ENCODE measurements at places on chromosomes 12 and 14. TPM values are rescaled to one million over a fixed set of nuclear protein-coding genes. Genes with fewer than 3 reads are reported as not detected.

The GNB3 gene
- total RNA-seq = 11.8 TPM

GRCh38 chr12:103676893-103677292 is 89.8 kb downstream of the STAB2 start:
- no peak for DNase-seq

The BIN2 gene
- total RNA-seq = 250 TPM

GRCh38 chr14:44113769-44114730 is 393.0 kb downstream of the FSCB start:
- DNase-seq = no peak

GRCh38 chr14:88191605-88192004 is 131.5 kb downstream of the KCNK10 start:
- no peak for DNase-seq

GRCh38 chr14:103157969-103158368 is 34.7 kb downstream of the TNFAIP2 start:
- DNase-seq = no peak

DNA sequence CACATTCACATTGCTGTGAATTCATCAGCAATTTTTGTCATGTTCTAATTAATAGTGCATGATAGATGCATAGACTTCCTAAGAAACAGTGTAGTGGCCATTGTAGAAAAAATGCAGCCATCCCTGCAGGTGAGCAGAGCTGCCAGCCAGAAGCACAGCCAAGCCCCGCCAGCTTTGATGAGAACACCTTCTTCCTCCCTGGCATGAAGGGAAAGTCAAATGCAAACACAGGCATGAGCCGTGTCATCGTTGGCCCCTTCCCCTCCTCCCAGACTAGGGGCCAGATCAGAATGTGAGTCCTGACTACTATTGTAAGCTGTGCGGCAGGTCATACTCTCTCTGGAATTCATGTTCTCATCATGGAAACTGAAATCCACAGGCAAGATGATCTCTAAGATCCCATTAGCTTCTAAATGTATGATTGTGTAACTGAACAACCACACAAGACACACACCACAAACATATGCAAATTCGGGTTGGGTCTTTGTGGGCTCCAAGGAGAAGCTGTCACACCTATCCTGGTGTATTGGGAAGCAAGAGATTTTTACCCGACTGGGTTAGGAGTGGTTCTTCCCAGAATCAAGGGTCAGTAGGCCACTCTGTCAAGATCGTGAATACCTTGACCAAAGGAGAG is 2.8 kb upstream of the AQP2 start:
- no peak for DNase-seq

GRCh38 chr12:50248411-50248810 is 34.9 kb downstream of the LIMA1 start:
- no peak for DNase-seq

DNA sequence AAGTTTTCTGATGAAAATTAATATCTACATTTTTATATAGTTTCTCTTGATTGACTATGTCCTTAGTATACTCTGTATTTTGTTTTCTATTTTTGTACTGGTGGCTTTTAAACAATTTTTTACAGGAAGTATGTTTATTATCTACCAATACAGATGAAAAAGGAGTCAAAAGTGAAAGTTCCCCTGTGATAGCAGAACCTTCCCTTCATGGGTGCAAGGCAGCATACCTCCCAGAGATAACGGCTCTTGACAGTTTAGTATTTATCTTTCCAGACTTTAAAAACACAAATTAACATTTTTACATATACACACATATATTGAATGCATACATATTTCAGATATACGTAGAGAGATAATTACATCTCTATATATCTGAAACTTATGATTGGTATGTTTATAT is 17.1 kb upstream of the FAM234B start:
- DNase-seq = no peak

The SERPINA6 gene
- not detected for total RNA-seq

The SAMD15 gene
- total RNA-seq = 0.25 TPM

DNA sequence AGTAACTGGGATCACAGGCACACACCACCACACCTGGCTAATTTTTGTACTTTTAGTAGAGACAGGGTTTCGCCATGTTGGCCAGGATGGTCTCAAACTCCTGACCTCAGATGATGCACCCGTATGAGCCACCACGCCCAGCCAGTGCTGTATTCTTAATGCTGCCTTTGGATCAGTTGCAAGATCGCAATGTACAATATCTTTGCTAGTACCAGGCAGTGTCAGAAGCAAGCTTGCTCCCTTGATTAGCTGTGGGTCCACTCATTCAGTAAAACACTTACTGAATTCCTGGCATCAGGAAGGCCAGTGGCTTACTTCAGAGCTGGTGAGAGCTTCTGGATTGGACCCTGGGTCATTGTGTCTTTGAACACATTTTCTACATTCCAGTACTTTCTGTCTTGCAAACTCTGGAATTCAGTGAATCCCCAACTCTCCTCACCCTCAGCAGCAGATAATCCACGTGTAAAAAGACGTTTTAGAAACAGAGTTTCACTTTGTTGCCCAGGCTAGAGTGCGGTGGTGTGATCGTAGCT is 1183.7 kb downstream of the AACS start:
- DNase-seq = no peak

All from naive thymus-derived CD4-positive, alpha-beta T cell (primary cell).